ENCODE measurements at places on chromosomes 13 and 19.

DNA sequence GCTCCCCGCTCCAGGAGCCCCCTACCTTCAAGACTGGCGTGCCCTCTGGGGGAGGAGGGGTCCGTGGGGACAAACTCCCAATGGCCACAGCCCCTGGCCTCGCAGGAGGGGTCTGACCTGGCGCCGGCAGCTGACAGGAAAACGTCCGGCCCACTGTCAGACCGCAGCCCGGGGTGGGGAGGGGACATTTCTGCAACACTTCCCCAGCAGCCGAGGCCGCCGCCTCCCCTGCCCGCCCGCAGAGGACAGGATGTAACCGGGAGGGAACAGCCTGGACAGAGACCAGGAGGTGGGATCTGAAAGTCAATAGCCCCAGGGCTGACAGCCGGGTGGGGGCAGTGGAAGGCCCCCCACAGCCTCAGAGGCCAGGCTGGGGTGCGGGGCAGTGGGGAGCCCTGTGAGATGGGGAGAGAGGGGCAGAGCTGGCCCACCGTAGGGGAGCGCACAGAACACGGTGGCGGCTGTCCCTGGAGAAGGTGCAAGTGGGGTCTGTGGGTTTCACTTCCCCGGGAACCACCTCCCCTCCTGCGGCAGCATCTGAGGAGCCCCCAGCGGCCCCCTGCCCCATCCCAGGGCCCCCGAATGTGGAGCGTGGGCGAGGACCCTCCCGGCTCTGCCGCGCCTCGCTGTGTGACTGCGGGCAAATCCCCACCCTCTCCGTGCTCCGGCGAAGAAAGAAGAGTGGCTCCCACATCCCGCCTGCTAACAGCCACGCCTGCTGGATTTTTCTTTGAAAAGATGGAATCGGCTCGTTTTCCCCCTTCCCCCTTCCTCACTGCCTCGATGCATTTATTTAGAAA, at the start of gene PEAK3:
PEAK3 (minus strand) TSS at position 114 of the 800 bp plus-strand sequence. CDS start 1,244 bp downstream, outside the sequence.
- DNase-seq: no peak

DNA sequence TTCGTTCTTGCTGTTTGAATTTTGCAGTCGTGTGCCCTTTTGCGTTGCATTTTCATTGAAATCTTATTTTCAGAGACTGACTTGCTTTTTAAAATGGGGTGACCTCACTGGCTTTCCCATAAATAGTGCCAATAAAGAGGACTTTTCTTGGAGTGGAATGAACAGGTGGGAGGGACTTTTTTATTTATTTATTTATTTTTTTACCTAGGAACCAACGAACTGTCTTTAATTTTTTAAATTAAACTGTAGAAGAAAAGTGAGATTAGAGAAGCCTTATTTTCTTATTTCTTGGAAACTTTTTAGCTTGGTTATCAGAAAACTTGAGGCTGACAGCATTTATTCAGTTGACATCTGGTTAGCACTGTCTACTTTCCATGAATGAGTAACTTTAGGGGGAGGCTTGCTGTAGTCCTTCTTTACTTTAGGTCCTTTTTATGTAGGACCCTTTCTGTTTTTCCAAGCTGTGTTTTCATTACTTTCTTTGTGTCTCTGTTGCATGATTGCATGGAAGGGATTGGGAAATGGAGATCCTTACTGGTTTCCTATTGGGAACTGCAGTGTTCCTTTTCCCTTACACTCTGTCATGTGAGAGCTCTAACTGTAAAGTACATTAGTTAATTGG, 1.7 kb downstream of the SLAIN1 start:
- no peak for DNase-seq

GRCh38 chr19:30017172-30017571, 75.1 kb downstream of the URI1 start:
- no peak for DNase-seq

DNA sequence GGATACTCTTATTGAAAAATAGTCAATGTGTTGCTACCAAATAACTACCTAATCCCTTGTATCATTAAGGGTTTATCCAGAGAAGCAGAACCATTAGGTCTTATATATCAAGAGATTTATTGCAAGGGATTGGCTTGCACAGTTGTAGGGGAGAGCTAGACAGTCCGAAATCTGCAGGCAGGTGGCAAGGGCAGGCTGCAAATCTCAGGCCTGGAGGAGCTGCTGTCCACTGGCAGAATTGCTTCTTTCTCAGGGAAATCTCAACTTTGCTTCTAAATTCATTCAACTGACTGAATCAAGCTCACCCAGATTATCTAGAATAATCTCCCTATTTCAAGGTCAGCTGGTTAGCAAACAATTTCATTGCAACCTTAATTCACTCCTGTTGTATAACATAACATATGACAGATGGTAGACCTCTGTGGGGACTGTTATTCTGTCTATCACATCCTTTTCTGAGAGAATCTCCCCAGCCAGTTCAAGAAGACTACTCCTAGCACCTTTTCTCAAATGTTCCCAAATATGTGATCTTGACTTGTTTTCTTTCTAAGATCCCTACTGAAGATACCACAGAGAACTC, 194.2 kb downstream of the NHLRC3 start:
- DNase-seq: no peak

GRCh38 chr19:9566729-9567128, 17.6 kb downstream of the ZNF121 start:
- DNase-seq: no peak

GRCh38 chr13:113869263-113869662, 5.4 kb upstream of the GAS6 start:
- no peak for DNase-seq

DNA sequence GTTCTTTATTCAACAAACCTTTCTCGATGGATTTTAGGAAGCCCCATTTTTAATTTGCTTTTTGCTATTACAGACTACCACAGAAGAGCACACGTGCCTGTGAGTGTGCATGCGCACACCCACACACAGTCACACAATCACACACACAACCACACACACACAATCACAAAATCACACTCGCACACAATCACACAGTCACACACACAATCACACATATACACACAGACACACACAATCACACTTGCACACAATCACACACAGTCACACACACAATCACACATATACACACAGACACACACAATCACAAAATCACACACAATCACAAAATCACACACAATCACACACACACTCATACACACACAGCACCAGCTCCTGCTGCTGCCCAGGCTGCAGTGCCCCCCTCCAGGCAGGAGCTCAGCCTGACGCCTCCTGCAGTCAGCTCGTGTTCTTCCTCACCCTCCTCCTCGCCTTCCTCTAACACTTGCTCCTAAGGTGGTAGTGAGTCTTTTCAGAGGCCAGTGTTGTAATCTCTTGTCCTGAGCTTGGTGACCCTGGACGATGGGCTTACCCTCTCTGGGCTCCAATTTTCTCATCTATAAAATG, 125.0 kb upstream of the SOX1 start:
- DNase-seq: no peak

GRCh38 chr19:13899393-13899792, 6.5 kb downstream of the BRME1 start:
- no peak for DNase-seq

GRCh38 chr19:43499042-43499441, 5.5 kb downstream of the PHLDB3 start:
- DNase-seq: no peak

- DNase-seq: no peak
Observed at GRCh38 chr19:5927441-5927821, 13.4 kb downstream of the CAPS start.

DNA sequence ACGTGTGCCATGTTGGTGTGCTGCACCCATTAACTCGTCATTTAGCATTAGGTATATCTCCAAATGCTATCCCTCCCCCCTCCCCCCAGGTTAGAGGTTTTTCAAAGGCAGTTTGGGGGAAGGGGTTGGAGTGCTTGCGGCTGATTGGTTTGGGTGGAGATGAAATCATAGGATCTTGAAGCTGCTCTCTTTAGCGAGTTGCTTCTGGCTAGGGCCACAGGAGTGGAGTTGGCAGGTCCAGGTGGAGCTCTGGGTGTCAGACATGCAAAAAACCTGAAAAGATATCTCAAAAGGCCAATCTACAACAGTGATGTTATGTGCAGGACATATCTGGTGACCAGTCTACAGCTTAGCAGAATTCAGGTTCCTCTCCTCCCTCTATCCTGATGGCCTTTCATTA, 32.6 kb upstream of the CXCL17 start:
- DNase-seq: no peak

DNA sequence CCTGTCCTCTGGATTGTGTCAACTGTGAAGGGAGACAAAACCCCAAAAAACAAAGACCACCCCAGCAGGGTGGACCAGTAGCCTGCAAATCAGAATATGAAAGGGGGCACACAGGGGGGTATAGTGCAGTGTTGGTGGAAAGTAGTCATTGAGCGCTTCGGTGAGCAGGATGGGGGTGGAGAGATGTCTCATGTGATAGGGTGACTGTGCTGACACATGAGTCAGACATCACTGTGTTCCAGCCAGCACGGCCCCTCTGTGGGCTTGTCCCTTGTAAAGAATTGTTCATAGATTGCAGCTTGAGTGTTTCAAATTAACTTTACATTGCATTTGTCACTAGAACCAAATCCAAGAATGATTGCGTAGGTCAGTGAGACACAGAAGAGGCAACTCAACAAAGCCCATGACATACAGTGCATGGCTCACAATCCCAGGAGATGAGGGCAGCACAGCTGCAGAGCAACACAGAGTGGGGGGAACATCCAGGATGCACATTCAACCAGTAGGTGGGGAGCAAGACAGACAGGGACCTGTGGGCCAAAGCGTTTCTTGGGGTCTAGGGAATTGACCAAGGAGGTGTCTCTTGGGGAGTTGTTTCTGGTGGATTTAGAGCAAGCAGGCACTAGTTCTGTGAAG, 7.5 kb downstream of the ZNF440 start:
- no peak for DNase-seq

DNA sequence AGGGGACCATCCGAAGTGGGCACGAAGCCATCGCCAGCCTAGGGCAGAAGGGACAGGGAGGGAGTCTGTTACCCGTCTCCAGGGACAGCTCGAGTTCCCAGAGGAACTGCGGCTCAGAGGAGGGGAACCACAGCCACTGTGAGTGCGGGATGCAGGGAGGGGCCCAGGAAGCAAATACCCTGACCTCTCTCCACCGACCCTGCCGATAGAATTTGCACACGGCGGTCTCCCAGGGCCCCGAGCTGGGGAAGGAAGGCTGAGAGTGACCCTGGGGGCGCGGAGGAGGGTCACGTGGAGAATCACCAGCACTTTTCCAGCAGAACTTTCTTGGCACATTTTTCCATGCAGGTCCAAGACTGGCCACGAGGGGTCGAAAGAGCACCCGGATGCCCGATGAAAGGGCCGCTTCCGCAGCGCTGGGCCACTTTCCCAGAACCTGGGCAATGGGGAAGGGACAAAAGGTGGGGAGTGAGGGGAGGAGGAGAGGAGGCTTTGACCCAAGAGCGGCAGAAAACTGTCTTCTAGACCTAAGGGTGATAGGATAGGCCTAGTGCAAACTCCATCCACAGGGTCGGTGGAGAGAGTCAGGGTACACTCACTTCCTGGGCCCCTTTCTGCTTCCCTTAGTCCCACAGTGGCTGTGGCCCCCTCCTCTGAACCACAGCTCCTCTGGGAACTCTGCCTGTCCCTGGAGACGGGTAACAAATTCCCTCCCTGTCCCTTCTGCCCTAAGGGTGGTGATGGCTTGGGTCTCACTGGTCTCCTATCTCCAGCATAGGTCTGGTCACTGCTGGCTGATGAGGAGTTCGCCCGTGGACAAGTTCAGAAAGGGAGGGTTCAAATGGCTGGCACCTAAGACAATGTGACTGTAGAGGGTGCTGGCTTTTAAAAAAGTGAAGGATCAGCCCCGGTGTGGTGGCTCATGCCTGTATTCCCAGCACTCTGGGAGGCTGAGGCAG, 5.3 kb upstream of the GPR4 start:
- DNase-seq: no peak

DNA sequence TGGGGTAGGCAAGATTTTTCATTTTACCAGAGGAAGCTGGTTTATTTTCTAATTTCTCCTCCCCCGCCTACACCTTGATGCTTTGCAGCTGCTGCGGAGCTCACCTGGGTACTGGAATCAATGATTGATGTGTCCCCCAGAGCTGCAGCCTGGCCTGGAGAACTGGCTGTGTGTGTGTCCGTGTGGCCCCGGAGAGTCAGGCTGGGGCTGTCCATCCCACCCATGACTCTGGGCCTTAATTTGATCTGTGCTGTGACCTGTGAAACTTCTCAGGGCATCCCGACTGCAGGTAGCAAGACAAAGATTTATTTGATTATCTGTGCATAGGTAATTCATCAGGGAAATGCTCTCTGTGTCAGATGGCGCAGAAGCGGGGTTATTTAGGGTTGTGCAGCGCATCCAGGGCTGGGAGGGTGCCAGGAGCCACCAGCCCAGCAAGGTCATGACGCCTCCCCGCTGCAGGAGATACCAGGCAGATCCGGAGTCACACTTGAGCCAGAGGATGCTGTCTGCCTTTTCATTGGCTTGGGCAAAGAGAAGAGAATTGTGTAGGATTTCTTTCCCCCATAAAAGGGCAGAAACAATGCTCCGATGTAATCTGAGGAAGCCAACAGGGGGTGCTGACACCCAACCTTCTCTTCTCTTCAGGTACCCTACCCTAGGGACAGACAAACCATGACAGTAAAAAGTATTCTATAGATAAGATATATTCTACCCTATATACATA, 346.6 kb downstream of the TSHZ3 start:
- DNase-seq: no peak

DNA sequence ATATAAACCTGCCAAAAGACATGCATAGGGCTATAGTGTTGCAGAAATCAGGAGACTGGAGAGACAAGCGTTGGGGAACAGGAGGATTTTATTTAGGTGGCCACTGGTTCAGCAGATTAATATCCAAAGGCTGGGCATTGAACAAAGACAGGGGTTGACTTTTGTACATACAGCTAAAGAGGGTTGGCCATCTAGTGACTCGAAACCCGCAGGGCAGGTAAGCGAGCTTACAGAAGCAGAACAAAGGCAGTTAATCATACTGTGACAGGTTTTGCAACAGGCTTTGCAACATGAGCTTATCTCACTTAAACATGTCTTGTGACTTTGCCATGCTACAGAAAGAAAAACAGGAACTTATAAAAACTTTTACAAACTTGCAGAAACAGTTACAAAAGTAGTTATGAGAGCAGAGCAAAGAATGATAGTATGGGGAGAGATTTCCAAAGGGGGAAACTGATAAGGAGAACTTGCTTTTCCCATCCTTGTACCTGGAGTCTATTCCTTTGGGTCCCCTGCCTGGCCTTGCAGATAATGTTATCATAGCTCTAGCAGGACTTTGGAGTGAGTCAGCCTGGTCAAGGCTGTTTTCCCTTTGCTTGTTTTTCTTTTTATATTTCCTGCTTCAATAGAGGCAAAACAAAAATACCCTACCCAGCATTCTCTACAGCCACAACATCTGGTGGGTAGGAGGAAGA, 234.2 kb downstream of the PCDH17 start:
- DNase-seq: no peak

GRCh38 chr19:44367024-44367423, 10.5 kb upstream of the ZNF112 start:
- no peak for DNase-seq

- DNase-seq: no peak
Observed at GRCh38 chr13:48194379-48194754, 38.6 kb upstream of the ITM2B start.

GRCh38 chr13:25602176-25602575, 230.4 kb downstream of the ATP8A2 start:
- DNase-seq: no peak

GRCh38 chr19:56725829-56726424, 54.4 kb upstream of the ZNF835 start:
- DNase-seq: no peak

GRCh38 chr19:42576241-42576640, 18.5 kb downstream of the CEACAM8 start:
- no peak for DNase-seq

- DNase-seq: no peak
Observed at GRCh38 chr13:47175172-47175866, 278.5 kb upstream of the HTR2A start.
